GF-D8 (cell line): ENCODE measurements at places on chromosomes 4 and X.

DNA sequence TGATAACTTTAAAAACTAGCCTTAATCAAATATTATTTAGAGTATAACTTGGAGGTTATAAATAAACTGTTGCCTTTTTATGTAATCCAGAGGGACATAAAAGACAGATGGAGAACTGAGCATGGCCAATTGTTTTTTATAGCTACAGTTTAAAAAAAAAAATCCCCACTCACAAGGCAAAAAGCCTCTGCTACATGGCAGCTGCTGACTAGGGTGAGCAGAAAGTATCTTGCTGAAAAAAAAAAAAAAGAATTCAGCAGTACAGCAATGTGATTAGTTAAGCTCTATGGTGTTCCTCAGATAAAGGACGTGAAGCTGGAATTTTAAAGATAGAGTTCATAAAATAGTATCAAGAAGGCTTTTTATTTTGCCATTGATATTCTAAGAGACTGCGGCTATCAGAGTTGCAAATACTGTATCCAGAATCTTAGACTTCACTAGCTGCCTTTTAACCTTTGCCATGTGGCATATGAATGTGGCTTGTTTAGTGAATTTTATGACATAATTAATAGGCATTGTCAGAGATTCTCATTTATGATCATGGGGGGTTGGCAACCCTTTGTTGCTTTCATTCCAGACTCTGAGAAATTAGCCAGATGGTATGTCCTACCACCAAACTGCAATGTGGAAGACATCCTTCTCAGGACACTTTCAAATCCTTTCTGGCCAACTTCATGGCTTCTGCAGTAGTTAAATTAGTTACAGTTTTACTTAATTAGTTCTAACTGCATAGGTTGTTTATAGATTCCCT, 498.0 kb downstream of the STPG2 start:
- no peak for DNase-seq

GRCh38 chr4:85591406-85592098, 116.6 kb downstream of the ARHGAP24 start:
- no peak for DNase-seq

DNA sequence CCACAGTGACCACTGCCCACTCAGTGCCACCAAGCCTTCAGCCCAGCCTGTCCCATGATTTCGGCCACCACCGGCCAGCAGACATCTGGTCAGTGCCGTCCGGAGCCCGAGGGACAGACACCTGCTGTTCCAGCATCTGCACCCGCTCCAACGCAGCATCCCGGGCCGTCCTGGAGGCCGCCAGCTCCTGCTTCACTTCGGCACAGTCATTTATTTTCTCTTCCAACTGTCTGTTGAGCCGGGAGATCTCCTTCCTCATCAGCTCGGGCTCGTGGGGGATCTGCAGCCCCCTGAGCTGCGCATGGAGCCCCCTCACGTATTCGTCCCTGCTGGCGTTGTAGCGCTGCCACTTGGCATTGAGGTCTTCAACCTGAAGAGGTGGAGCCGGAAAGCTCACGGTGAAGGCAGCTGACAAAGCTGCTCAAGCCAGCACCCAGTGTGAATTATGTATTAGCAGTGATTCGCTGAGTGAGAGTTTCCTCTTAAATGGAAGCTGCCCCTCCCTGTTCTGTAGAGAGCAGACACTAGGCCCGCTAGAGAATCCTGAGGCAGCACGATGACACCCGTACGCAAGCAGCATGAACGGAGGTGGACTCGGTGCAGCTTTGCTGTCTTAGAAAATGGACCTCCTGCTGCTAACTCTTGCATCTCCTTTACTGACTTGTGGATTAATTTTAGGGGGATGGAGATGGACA, 11.4 kb downstream of the TNIP2 start:
- no peak for DNase-seq

DNA sequence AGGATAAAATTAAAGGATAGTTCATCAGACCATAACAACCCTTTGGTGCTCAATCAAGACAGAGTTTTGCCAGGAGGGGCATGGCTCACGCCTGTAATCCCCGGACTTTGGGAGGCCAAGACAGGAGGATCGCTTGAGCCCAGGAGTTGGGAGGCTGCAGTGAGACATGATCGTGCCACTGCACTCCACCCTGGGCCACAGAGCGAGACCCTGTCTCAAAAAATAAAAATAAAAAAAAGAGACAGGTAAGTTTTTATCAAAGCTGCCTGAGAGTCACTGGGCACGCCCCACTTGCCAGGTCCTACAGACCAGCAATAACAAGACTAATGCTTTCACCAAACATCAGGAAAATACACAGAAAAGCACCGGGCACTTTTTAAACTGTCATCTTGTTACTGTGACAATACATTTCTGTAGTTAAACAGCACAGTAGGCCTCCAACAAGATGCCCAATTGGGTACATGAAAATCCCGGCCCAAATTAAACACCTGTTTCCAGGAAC, 765 bp downstream of the CFAP97 start:
- no peak for DNase-seq

DNA sequence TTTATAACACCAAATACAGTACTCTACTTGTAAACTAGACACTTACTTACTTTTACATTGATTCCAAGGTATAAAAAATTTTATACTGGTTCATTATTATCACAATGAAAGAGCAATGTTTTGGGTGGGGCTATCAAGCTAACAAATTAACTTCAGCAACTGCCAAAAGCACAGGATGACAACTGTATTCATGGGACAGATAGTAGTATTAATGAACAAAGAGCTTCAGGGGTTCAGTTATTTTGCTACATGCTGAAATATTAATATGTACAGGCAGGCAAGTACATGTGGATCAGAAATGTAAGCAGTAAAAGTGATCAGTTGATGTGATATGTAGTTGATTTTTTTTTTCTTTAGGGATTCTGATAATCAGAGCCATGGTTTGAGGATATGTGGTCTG, 112.9 kb downstream of the NAA11 start:
- no peak for DNase-seq

DNA sequence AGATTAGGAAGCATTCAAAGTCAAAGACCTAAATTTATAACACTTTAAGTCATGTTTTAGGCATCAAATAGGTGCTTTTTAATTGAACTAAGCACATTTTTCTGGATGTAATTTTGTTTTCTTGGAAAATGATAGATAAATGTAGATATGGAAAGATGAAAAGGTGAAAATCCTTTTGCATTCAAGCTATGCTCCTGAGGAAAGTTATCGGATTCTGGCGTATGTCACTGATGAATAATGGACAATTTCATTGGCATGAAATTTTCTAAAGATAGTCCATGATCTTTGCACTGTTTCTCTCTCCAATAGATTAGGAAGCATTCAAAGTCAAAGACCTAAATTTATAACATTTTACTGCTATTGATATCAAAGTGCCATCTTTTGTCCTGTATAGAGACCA, 444.2 kb upstream of the PABPC4L start:
- DNase-seq = no peak

- no peak for DNase-seq
These were observed 24.9 kb upstream of the CXXC4 start for GRCh38 chr4:104519588-104519987.

- no peak for DNase-seq
These were observed 154.1 kb upstream of the TRAM1L1 start for GRCh38 chr4:117239434-117239833.

- no peak for DNase-seq
These were observed 94.9 kb upstream of the NDP start for GRCh38 chrX:44068043-44068442.

DNA sequence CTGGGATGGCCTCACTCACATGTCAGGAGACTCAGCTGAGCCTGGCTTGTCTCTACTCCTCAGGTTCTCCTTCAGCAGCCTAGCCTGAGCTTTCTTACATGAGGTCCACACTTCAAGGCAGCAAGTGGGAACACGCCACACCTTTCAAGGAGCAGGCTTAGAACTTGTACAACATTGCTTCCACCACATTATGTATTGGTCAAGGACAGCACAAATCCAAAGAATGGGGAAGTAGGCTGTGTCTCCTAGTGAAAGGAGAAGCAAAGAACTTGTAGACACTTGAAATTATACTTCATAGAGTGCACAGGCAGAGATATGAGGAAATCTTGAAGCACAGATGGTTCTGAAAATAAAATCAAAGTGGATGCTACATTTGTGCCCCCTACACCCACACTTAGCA, 120.9 kb upstream of the NOCT start:
- DNase-seq = no peak

GRCh38 chr4:113444386-113444785, 317.2 kb downstream of the CAMK2D start:
- DNase-seq = no peak

DNA sequence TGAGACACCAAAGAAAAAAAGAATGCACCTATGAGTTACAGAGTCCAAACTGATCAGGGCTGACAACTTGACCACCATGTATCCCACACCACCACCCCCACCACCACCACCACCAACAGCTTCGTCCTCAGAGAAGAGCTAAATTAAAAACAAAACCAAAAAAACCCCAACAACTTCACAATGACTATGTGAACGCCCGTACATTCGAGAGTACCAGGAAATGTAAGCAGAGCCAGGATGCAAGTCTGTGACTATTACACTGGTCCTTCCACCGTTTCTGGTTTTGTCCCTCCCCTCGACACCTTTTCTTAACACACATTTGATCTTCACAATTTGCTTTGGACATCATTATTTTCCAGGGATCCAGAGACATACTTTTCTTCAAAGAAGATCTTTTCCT, 51.0 kb downstream of the WFS1 start:
- no peak for DNase-seq

DNA sequence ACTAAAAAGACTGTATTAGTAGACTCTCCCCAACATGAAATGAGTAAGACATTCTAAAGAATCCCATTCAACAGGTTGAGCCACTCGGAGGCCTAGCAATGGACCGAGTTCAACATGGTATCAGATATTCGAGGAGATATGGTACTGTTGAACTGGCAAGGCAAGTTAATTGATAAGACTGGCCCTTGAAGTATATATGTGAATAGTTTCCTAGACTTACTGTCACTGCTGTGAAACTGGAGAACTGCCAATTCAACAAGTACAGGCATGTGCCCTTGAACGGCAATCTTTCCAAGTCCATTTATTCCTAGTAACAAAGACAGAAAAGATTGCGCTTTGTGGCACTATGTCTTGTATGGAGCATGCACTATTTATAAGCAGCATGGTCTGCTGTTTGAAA, 24.4 kb downstream of the FAT1 start:
- no peak for DNase-seq
